ENCODE measurements at places on chromosomes 13 and 19.

- no peak for DNase-seq
These were observed 38.8 kb downstream of the TDRD3 start for GRCh38 chr13:60435762-60436374.

DNA sequence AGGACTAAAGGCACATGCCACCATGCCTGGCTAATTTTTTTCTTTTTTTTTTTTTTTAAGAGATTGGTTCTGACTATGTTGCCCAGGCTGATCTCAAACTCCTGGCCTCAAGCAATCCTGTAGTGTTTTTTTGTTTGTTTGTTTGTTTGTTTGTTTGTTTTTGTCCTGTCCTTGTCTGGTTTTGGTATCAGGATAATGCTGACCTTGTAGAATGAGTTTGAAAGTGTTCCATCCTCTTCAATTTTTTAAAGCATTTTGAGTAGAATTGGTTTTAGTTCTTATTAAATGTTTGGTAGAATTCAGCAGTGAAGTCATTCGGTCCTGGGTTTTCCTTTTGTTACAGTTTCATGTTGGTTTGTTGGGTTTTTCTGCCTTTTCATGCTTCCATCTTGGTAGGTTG, 19.2 kb downstream of the CEACAM4 start:
- DNase-seq = no peak

DNA sequence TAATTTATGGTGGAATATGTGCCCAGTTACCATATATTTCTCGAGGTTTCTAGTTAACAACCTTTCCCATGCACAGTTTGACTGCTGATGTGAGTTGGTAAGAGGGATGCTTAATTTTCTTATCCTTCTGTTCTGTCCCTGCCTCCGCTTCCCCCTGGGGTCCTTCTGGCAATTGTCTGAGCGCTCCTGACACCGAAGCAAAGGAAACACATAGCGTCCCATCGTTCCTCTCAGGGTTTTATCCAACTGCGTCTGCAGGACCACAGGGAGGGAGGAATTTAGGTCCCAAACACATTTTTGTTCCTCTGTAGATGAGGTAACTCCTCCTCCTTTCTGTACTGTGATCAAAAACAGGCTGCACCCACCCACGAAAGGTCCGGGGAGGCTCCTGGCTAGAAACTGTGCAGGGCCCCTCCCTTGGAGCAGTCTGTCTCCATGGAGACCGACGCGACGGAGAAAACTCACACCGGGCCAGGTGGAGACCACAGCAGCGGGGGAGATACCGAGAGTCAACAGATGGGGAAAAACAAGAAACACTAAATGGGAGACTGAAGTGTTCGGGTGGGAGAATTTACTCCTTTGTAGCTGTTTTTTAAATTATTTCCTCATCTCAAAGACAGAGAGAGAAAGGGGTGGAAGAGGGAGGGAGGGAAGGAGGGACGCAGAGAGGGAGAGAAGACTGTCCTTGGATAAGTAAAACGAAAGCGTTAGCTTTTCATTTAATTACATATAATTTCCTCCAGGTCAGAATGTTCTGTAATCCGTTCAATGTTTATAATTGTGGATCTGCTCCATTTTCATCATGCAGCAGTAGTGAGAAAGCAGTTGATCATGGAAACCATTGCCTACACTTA, 191.8 kb upstream of the NBEA start:
- DNase-seq = no peak

GRCh38 chr13:109873351-109874123, 87.2 kb upstream of the IRS2 start:
- no peak for DNase-seq

- no peak for DNase-seq
These were observed 7.5 kb upstream of the LRFN1 start for GRCh38 chr19:39328046-39328705.
